NCI-H460 (cell line): ENCODE measurements at places on chromosomes 7 and 10. TPM values are rescaled to one million over a fixed set of nuclear protein-coding genes. Genes with fewer than 3 reads are reported as not detected.

MALRD1 gene
- not detected in 2 replicates for total RNA-seq

FAM221A gene
- 1.4 and 3.3 TPM in 2 replicates for total RNA-seq

FLNC gene
- 0.57 and 0.69 TPM in 2 replicates for total RNA-seq

GRCh38 chr7:94594882-94595281 is 61.1 kb downstream of the SGCE start:
- DNase-seq, result no peak

DNA sequence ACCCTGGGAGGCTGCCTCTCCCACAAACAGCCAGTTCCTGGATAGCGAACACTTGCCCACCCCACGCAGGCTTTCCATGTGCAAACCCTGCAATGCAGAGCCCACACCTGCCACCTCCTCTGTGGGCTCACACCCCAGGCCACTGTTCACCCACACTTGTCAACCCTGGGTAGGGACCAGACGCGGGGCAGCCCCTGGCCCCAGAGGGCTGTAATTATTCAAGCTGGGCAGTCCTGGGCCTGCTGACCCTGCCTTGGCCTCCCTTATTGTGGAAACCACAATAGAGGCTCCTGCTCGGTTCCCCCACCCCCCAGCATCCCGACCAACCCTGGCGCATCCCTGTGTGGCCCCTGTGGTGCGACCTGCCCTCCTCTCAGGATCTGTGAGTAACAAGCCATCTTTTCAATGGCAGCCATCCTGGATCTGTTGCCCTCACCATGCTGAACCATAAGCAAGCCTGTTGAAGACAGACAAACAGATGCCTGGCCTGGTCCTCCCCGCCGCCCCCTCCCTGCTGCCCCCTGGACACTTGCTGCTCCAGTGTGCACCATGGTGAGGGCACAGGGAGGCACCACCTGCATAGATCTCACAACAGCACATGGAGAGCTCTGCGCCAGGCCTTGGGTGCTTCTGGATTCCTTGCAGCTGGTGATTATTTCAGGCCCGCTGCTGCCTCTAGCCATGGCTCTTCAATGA is 15.8 kb upstream of the UBE3C start:
- DNase-seq, result no peak

DNA sequence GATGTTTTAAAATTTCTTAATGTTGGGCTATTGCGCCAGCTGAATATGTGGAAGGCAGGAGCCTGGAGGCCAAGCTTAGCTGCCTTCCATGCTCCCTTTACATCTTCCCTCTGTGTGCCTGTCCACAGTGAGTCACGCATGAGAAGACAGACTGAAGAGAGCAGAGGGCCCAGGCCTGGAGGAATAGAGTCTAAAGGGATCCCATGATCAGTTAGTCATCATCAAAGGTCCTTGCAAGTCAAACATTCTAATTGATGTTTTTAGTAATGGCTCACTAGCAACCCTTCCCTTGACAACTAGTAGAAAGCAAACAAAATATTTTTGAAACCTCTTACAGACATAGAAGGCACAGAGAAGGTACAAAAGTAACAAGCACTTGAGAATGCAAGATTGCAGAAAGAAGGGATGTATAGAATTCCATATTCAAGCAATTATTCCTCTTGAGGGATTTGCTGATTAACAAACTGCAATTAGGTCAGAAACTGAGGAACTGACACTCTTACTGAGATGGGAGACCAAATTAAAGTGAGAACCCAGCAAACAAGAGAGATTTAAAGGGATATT is 30.7 kb upstream of the APBB1IP start:
- no peak for DNase-seq

DNA sequence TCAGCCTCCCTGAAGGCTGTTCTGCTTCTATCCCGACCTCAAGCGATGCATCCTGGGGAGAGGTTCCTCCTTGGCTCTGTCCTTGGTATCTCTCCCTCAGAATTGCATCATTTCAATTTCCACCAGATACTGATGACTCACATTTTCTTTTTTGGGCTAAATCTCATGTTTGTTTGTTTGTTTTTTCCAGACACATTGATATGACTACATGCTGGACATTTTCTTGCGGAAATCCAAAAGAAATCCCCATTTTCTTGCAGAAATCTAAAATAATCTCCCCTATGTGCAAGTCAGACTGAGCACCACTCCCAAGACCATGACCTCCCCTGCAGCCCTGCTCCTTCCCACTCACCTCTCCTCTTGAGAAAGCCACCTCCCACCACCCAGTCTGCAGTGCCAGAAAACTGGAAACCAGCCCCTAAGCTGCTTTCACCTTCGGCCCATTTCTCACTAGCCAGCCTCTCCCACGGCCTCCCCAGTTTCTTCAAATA is 260.2 kb upstream of the PRKCQ start:
- no peak for DNase-seq

GRCh38 chr10:76352300-76352699 is 920.9 kb downstream of the LRMDA start:
- DNase-seq, result peak; percentile 90

DNA sequence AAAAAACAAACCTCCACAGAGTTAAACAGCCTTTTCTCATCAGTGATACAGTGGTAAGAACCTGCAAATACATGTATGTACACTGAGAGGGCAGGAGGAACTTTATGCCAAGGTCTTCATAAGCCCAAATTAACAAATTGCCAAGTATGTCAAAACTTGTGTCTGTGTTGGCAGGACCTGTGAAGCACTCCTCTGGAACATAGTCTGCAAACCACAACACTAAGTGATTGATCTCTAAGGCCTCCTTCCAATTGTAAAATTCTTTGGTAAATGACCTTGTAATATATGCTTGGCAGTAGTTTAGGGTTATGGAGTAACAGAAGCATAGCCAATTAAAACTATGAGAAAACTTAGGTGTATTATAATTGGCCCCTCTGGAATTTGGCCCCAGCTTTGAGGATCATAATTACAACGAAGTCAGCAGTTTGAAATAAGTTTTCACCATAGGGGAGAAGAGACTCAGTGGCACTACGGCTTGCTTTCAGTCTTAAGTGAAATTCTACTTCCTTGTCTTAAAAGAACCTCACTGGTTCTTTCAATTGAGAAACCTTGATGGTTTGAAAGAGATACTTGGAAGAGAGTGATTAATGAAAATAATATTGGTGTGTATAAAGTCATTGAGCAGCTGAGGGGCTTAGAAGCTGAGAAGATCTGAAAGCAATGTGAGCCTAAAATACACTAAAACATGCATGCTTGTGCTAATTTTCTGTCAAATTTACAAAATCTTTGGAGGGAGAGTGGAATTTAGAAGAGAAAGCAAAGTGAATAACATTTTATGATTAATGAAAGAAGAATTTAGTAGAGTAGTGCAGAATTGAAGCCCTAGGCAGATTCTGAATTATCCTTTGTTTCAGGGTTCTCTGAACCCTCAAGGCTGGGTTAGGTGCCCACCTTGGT is 57.6 kb downstream of the CNNM2 start:
- DNase-seq, result no peak

DNA sequence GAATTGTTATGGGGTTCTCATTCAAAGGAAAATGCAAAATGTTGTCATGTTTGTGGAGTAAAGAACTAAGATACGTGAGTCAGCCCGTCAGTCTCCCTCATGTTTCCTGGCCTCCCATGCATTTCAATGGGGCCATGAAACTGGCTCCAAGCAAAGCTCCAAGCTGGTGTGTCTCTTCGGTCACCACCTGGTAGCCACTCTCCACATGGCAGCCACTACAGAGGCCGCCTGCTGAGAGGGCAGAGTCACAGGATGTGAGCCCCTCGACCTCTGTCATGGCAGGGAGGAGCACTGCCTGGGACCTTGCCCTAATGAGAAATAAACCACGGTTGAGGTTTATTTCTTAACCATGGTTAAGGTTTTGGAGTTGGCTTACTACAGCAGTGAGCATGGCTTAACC is 62.6 kb downstream of the AOC1 start:
- no peak for DNase-seq

DNA sequence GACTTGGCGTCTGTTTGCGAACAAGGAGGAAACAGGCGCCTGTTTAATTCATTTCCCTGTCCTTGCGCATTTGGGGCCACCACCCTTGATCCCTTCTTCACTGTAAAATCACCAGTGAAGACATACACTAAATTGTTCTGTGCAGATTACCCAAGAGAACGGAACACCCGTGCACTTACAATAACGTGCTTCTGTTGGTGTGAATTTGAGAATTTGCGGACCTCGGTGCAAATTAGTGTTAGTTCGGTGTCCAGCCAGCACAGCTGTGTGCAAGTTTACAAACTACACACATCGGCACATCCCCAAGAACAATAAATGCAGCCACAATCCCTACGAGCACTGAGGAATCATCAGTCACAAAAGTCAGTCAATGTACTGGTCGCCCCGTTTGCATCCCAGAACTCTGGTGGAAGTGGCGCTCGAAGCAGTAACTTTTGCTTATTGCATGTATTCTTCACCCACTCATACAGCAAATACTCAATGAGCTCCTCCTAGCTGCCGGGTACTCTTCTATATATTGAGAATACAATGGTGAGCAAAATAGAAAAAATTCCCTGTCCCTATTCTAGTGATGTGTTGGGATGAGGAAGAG is 786 bp upstream of the CNOT4 start:
- DNase-seq, result peak; percentile 35

DNA sequence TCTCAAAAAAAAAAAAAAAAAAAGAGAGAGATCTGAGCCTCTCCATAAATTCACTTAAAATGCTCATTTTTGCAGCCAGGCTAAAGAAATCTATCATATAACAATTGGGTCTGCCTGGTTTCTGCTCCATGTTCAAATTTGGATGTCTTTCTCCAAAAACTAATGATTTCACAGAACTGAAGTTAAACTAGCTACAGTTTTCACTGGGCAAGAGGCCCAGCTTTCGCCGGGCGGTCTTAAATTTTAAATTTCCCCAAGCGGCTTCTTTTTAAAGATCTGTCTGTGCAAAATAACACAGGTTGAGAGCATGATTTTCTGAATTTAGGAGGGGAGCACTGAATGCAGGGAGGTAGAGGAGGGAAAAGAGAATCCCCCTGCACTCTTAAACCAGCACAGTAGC is 603.4 kb downstream of the KCNMA1 start:
- no peak for DNase-seq
